HEK293T (cell line): ENCODE measurements at places on chromosomes 4 and X.

DNA sequence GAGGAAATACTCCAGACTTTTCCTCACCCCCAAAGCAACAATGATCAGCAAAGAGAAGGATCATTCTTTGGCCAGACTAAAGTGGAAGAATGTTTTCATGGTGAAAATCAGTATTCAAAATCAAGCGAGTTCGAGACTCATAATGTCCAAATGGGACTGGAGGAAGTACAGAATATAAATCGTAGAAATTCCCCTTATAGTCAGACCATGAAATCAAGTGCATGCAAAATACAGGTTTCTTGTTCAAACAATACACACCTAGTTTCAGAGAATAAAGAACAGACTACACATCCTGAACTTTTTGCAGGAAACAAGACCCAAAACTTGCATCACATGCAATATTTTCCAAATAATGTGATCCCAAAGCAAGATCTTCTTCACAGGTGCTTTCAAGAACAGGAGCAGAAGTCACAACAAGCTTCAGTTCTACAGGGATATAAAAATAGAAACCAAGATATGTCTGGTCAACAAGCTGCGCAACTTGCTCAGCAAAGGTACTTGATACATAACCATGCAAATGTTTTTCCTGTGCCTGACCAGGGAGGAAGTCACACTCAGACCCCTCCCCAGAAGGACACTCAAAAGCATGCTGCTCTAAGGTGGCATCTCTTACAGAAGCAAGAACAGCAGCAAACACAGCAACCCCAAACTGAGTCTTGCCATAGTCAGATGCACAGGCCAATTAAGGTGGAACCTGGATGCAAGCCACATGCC lies 89.7 kb downstream of the TET2 start:
- DNase-seq, result no peak

DNA sequence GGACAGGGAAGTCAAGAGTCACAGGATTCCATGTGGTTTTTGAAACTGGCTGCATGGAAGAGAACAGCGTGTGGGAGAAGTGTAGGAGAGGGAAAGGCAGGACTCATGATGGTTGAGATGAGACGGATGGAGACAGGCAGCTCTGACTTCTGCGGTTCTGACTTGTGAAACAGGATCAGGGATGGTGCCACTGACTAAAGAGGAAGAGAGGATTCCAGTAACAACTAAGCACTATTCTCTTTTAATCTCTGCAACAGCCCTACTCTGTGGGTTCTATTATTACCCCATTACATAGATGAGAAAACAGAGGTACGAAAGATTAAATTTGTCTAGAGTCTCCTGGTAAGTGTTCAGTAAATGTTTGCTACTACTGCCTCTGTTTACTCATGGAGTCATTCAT lies 156.3 kb downstream of the CBR4 start:
- DNase-seq, result no peak

- DNase-seq, result no peak
Measured at GRCh38 chr4:73727685-73728084, 12.7 kb upstream of the CXCL8 start.

DNA sequence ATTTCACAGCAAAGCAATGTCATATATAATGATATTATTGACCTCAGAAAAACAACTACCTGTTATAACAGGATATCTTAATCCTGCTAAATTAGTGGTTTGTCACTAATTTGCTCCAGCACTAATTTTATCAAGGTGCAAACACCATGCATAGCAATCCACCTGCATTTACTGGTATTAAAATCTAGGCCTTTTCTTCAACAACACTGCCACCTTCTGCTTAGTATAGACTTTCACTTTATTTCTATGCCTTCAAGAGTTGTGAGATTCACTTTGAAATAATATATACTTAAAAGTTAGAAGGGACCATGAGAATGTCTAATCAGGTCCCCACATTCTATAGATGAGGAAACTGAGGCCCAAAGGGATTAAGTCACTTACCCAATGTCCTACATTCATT lies 82.1 kb upstream of the IQCM start:
- DNase-seq, result no peak
